Heart left ventricle (tissue), 16 donors: ENCODE measurements at places on chromosomes 7 and 10. TPM values are rescaled to one million over a fixed set of nuclear protein-coding genes. Genes with fewer than 3 reads are reported as not detected.

Gene STEAP1B
- total RNA-seq, result 0.26 TPM

DNA sequence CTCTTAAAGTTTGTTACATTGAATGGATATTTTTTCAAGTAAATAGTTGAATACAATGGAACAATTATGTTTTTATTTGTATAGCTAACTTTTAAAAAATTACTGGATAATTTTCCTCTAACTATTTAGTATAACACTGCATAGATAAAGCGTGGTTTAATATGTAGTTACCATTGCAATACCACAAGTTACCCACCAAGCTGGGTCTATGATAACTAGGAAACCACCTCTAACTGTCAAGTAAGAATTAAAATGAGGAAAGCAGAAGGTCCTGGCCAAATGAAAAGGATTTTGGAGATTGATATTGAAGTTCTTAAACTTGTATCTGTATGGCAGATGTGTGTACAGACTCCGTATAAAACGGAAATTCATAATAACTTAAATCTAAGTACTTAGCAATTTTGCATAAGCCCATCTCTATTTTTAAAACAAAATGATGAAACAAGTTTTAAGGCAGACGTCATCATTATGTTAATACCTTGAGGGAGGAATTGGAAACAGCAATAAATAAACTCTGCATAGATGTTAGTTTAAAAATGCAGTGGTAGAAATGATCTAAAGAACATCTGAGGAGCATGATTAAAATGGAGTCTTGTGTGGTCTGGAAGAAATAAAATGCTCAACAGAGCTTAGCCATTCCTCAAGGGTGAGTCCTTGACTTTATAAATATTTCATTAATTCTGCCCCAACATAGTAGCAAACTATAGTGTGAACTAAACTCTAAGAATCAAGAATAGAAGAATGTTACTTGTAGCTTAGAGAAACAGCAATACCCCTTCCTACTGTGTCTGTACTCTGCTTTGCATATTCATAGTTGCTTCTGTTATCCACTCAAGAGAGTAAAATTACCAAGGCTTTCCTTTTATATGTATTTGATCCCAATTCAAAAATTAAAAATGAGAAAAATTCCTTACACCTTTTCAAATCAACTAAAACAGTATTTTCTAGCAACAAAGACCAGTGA is 206.4 kb upstream of the FERD3L start:
- no peak for DNase-seq

- DNase-seq, result no peak
Measured at GRCh38 chr10:48905311-48905710, 34.3 kb downstream of the LRRC18 start.

DNA sequence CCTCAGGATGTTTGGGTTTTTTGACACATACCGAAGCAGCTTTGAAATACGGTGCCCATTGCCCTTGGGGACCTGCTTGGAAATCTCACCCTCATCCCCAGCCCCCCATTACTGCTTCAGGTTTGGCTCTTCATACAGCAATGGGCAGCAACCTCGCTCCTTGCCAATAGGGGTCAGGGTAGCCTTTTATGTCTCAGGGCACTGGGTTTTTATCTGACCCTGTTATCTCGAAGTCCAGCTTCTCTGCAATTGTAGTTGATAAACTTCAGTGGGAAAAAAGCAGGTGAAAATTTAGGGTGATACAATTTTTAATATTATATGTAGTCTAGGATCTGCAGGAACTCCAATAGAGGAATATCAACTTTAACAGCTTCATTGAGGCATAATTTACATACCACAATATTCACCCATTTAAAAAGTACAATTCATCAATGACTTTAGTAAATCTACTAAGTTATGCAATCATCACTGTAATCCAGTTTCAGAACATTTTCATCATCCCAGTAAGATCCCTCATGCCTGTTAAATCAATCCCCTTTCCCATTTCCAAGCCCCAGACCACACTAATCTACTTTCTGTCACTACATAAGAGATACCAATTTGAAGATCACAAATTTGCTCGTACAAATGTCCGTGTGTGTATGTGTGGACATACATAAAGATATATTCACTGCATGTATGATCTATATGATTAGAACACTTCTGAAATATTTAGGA is 386.2 kb downstream of the KCNMA1 start:
- no peak for DNase-seq

GRCh38 chr10:2122431-2123124 is 385.3 kb upstream of the ADARB2 start:
- DNase-seq, result no peak

DNA sequence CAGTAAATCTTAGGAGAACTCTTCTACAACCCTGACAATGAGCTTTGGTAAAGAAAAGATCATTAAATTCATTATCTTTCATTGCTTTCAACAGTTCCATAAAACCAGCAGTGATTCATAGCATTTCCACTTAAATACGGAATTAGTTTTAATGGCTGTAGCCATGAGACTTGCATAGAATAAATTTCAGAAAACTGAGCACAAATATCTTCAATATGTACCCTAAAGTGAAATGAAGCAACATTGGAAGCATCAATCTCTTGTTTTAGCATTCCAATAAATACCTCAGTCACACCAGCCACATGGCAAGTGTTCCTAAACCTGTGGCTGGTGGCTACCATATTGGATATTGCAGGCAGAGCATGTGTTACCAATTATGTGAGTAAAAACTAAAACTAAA is 3.6 kb upstream of the RARRES2 start:
- DNase-seq, result no peak
